ENCODE measurements at places on chromosomes 2 and 18. TPM values are rescaled to one million over a fixed set of nuclear protein-coding genes. Genes with fewer than 3 reads are reported as not detected.

DNA sequence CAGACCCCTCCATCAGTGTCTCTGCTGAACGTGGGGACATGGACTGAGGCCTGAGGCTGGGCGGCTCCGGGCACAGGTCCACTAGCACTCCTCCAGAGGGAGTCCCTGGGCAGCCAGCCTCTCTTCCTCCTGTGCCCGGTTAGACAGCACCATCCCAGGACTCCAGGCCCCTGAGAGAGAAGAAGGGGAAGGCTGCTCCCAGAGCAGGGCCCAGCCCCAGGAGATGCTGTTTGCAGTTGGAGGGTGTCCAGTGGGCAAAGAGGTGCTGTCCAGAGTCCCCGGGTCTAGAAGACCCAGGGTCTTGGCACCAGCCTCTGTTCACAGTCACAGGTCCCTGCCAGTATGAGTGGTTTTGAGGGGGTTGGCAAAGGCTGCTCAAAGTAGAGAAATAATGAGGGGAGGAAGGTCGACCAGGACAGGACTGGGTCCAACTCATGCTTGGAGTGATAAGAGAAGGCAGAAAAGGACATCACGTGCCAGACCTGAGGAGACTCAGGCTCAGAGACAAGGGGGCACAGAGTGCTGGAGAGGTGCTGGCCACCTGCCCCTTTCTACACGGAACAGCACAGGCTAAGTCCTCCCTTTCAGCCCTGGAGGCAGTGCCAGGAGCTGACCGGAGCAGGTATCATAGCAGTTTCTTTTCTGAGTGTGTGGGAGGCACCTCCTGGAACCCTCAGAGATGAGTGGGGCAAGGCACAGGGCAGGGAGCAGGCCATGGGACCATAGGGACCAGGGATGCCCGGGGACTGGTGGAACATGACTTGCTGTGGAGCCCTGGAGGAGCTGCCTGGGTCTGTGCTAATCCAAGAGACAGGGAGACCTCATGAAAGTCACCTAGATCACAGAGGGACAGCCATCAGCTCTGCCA lies 21.1 kb downstream of the CRACDL start:
- H3K27me3 ChIP-seq = no peaks in the 10 kb centered on the region
- H3K4me1 ChIP-seq = peaks cover 82% of the 10 kb centered on the region
- H3K36me3 ChIP-seq = no peaks in the 10 kb centered on the region
- peak overlapping the region; percentile 85 for H3K27ac ChIP-seq
- no peak for DNase-seq

Gene MLPH
- total RNA-seq = 6.1 TPM

- no peak for DNase-seq
- no peak overlapping the region for H3K4me3 ChIP-seq
- H3K4me1 ChIP-seq = peaks cover 3% of the 10 kb centered on the region
- no peaks in the 10 kb centered on the region for H3K36me3 ChIP-seq
- peaks cover 8% of the 10 kb centered on the region for H3K27me3 ChIP-seq
Measured at GRCh38 chr2:157087373-157088002, 170.0 kb upstream of the GALNT5 start.

DNA sequence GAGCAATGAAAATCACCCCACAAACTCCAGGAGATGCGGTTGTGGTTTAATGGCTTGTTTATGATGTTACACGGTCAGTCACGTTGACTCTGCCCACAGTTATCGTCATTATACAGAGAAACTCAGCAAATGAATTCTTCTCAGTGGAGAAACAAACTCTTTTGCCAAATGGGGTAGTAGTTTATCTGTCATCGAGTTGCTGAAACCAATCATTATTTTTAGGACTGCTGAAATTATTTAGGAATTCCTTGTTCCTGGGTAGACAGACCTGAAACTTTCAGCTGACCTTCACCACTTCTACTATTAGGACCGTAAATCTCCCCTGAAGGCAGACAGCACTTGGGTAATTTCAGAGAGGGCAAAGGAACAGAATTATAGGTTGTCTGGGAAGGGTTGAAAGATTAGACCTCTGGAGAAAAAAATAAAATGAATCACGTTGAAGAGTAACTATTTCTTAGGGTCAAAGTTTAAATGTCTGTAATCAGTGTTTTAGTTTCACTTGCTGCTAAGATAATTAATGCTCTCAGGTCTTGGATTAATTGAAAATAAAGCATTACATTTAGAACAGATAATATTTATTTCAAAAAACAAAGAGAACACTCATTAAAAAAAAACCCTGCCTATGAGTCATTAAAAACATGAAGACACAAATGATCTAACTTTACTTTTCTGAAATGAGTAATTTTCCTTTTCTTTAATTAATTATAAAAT lies 52.1 kb upstream of the LYPD6 start:
- no peaks in the 10 kb centered on the region for H3K4me1 ChIP-seq
- no peaks in the 10 kb centered on the region for H3K27me3 ChIP-seq
- H3K27ac ChIP-seq = no peak overlapping the region

- H3K36me3 ChIP-seq = no peaks in the 10 kb centered on the region
- no peaks in the 10 kb centered on the region for H3K4me1 ChIP-seq
- H3K27me3 ChIP-seq = peaks cover 33% of the 10 kb centered on the region
- H3K4me3 ChIP-seq = no peak overlapping the region
Measured at GRCh38 chr2:239664216-239664810, 263.5 kb upstream of the HDAC4 start.

GRCh38 chr18:46042571-46043123 lies 29.4 kb downstream of the PSTPIP2 start:
- H3K27ac ChIP-seq = peak overlapping the region; percentile 4
- H3K4me3 ChIP-seq = no peak overlapping the region
- H3K36me3 ChIP-seq = peaks cover 2% of the 10 kb centered on the region

DNA sequence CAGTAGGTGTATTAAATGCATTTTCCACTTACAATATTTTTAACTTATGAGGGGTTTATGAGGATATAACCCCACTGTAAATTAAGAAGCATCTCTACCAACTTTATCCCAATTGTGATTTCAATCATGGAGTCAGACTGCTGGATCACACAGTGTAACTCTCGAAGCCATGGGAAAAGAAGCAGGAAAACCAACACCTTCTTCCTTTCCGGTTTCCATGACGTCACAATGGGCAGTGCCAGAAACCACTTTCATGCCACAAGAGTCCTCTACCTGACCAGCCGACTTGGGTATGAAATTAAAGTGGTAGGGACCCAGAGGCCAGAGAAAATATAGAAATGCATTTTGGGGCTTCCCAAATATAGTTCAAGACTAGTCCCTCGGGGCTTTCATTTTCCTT lies 4.2 kb downstream of the RNF152 start:
- no peak for DNase-seq
- no peaks in the 10 kb centered on the region for H3K27me3 ChIP-seq
- peaks cover 27% of the 10 kb centered on the region for H3K36me3 ChIP-seq
- no peak overlapping the region for H3K4me3 ChIP-seq
- no peak overlapping the region for H3K27ac ChIP-seq
- H3K4me1 ChIP-seq = peaks cover 76% of the 10 kb centered on the region

DNA sequence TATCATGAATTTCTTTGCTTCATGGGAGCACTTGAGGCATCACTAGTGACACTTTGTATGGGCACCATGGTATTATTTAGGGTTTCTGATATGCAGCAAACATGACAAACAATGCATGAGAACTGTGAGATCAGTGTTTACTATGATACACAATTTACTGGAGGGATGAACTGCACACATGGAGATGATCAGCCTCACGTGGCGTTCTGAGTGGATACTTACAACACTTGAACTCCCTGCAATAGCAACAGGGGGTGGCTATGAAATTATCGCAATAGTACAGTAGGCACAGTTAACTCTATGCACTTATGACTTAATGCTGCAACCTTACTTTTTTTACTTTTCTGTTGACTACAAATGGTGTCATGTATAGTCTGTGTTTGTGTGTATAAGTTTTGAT lies 18.5 kb upstream of the UGT1A8 start:
- peaks cover 5% of the 10 kb centered on the region for H3K27me3 ChIP-seq
- no peak for DNase-seq
- peaks cover 5% of the 10 kb centered on the region for H3K4me1 ChIP-seq
- H3K36me3 ChIP-seq = no peaks in the 10 kb centered on the region

DNA sequence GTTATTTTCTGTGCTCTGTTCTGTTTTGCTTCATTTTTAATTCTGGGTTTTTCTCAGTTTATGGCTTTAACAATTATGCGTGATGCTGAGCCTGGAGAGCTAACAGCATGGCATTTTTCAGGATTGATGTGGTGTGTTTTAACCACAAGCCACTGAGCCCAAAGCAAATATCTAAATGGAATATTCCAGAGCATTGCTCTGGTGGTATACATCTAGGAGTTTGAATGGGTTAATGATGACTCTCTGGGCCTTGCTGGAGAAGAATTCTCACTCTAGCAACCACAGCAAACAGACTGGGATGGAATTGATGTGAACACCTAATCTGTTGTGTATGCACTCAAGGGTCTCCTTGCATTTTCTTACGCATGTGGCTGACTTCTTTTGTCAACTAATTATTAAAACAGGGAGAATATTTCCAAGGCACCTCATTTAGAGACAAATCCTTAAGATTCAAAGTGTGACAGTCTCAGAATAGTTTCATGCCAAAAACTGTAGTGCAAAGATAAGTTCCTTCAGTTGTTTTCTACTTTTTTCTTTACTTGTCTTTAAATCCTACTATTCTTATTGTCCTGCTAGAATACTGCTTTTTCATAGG lies 164.0 kb downstream of the DTNA start:
- no peaks in the 10 kb centered on the region for H3K27me3 ChIP-seq
- no peak overlapping the region for H3K27ac ChIP-seq
- no peak for DNase-seq
- no peak overlapping the region for H3K4me3 ChIP-seq
- no peaks in the 10 kb centered on the region for H3K36me3 ChIP-seq
- H3K4me1 ChIP-seq = no peaks in the 10 kb centered on the region

DNA sequence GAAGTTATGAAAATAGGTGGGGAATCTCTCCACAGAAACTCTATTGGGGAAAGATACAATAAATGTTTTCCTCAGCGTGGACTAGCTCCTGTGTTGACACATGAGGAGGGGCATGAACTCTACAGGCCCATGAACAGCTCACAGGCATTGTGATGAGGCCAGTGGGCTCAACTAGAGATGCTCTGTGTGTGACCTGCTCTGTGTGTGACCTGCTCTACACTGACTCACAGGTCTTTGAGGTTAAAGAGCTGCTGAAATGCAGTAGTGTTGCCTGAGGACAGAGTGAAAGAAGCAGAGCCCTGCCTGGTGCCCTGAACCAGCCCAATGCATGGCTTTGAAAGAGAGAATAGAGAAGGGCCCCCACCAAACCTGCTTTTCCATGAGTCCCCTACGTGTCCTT lies 117.6 kb downstream of the MCFD2 start:
- H3K27me3 ChIP-seq = no peaks in the 10 kb centered on the region
- DNase-seq = no peak
- H3K36me3 ChIP-seq = peaks cover 2% of the 10 kb centered on the region
- peaks cover 26% of the 10 kb centered on the region for H3K4me1 ChIP-seq
- no peak overlapping the region for H3K4me3 ChIP-seq

Gene TRIM54
- not detected for total RNA-seq

Gene DSC2
- total RNA-seq = 0.58 TPM

- no peak overlapping the region for H3K4me3 ChIP-seq
- H3K36me3 ChIP-seq = no peaks in the 10 kb centered on the region
Measured at GRCh38 chr2:18475884-18476283, 84.6 kb downstream of the RDH14 start.

Gene CFC1
- total RNA-seq = not detected

GRCh38 chr2:186255823-186256222 lies 230.2 kb upstream of the ZC3H15 start:
- no peak overlapping the region for H3K27ac ChIP-seq
- H3K27me3 ChIP-seq = no peaks in the 10 kb centered on the region
- H3K4me1 ChIP-seq = no peaks in the 10 kb centered on the region
- H3K4me3 ChIP-seq = no peak overlapping the region
- peaks cover 4% of the 10 kb centered on the region for H3K36me3 ChIP-seq
- no peak for DNase-seq

- H3K27ac ChIP-seq = no peak overlapping the region
- no peaks in the 10 kb centered on the region for H3K27me3 ChIP-seq
- DNase-seq = no peak
- no peak overlapping the region for H3K4me3 ChIP-seq
Measured at GRCh38 chr2:34602262-34602661, 1003.2 kb upstream of the FAM98A start.

DNA sequence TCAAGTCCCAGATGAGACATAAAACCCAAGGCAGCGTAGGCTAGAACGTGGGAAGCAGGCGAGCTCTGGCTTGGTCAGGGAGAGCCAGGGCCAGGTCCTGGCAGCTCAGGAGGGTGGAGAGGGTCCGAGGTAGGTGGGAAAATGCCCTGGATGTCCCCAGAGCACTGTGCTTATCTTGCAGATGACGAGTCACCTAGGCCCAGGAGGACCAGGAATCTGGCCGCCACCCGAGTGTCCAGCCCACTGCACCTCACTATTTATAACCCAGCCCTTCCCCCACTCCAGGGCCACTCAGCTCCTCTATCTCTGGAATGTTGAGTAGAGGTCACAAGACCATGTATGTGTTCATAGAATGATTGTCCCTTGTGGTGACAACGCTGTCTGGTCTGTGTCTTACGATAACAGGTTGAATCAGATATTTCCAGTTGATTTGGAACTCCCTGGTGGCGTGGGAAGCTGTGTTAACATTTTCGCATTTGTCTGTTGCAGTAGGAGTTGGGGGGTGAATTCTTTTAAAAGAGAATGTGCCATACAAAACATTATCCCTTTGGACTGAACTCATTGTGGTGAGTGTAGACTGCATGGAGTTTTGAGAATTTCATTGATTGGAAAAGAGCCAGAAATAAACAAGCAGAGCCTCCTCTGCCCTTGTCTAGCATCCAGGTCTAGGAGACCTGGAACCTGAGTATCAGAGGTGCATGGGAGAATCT lies 47.5 kb downstream of the EMILIN2 start:
- H3K4me1 ChIP-seq = peaks cover 41% of the 10 kb centered on the region
- H3K4me3 ChIP-seq = no peak overlapping the region
- no peak for DNase-seq
- peak overlapping the region; percentile 59 for H3K27ac ChIP-seq
- H3K36me3 ChIP-seq = peaks cover 3% of the 10 kb centered on the region
- no peaks in the 10 kb centered on the region for H3K27me3 ChIP-seq

DNA sequence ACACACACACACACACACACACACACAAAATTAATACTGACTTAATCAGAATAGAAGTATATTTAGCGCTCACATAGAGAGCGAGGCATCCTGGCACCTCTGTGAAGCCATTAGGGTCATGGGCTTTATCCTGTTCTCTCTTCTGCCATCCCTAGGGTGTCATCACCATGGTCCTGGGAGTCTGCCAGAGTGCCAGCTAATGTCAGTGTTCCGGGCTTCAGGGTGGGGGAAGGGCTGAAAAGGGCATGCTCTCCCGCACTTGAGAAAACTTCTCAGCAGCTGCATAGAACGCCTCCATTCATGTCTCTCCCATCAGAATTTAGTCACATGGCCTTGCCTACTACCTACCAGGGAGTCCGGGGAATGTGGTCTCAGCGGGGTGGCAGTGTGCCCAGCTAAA lies 19.7 kb upstream of the DYNC2LI1 start:
- peak overlapping the region; percentile 23 for H3K27ac ChIP-seq
- no peaks in the 10 kb centered on the region for H3K36me3 ChIP-seq
- H3K27me3 ChIP-seq = no peaks in the 10 kb centered on the region
- no peak for DNase-seq

Gene SULT6B1
- total RNA-seq = not detected

DNA sequence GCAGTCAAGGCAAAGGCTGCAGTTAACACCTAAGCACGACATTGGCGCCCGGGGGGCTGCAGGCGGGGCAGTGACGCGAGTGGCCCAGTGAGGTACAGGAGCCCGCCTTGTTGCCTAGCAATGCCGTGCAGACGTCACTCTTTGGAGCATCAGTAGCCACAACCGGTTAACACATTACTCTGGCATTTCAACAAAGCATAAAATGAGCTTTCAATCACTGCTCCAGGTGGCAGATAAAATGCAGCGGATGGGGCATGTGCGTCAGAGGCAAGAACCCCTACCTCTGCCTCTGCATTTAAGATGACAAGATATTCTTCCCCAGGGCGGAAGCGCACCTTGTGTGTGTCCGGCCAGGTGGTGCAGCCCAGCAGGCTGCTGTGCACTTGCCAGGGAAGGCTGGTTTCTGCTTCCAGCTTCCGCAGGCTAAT lies 139.4 kb downstream of the MTCL1 start:
- peaks cover 21% of the 10 kb centered on the region for H3K4me1 ChIP-seq
- no peak overlapping the region for H3K27ac ChIP-seq
- H3K4me3 ChIP-seq = no peak overlapping the region
- no peak for DNase-seq

All from chondrocyte (in vitro differentiated cells).